ENCODE measurements at places on chromosomes 3 and 15.
A peak's percentile ranks its signal among the peaks of the same experiment; 100 is the strongest.

- H3K4me3 ChIP-seq: no peak overlapping the region
- H3K27ac ChIP-seq: no peak overlapping the region
- H3K4me1 ChIP-seq: no peaks in the 10 kb centered on the region
- H3K36me3 ChIP-seq: no peaks in the 10 kb centered on the region
- DNase-seq: no peak
- H3K27me3 ChIP-seq: no peaks in the 10 kb centered on the region
Measured at GRCh38 chr15:29058903-29059539, 173.2 kb downstream of the APBA2 start.

- H3K27ac ChIP-seq: no peak overlapping the region
- no peaks in the 10 kb centered on the region for H3K27me3 ChIP-seq
- no peaks in the 10 kb centered on the region for H3K4me1 ChIP-seq
- no peak for DNase-seq
Measured at GRCh38 chr3:147688868-147689267, 279.7 kb downstream of the ZIC1 start.

- H3K4me1 ChIP-seq: no peaks in the 10 kb centered on the region
- no peaks in the 10 kb centered on the region for H3K36me3 ChIP-seq
- no peak for DNase-seq
- peak overlapping the region; percentile 90 for H3K27ac ChIP-seq
Measured at GRCh38 chr15:55587321-55588069, 650 bp downstream of the PYGO1 start.

DNA sequence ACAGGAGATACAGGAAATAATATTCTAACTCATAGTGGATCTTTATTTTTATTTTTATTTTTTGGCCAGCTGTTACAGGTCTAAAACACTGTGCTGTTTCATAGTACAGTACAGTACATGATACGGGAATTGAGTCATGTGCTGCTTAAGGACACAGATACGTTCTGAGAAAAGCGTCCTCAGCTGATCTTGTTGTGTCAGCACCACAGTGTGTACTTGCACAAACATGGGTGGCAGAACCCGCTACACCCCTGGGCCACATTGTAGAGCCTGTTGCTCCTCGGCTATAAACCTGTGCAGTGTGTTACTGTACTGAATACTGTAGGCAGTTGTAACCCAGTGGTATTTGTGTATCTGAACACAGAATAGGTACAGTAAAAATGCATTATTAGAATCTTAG is 183.4 kb downstream of the OR4M2 start:
- no peaks in the 10 kb centered on the region for H3K4me1 ChIP-seq
- H3K27ac ChIP-seq: no peak overlapping the region
- H3K4me3 ChIP-seq: no peak overlapping the region
- H3K36me3 ChIP-seq: no peaks in the 10 kb centered on the region
- DNase-seq: no peak

GRCh38 chr3:64890006-64890405 is 202.2 kb upstream of the ADAMTS9 start:
- no peak overlapping the region for H3K4me3 ChIP-seq
- DNase-seq: no peak
- H3K36me3 ChIP-seq: no peaks in the 10 kb centered on the region

- H3K27me3 ChIP-seq: no peaks in the 10 kb centered on the region
- H3K4me3 ChIP-seq: no peak overlapping the region
- H3K36me3 ChIP-seq: no peaks in the 10 kb centered on the region
- no peaks in the 10 kb centered on the region for H3K4me1 ChIP-seq
Measured at GRCh38 chr3:40304352-40304751, 5.2 kb upstream of the EIF1B start.

DNA sequence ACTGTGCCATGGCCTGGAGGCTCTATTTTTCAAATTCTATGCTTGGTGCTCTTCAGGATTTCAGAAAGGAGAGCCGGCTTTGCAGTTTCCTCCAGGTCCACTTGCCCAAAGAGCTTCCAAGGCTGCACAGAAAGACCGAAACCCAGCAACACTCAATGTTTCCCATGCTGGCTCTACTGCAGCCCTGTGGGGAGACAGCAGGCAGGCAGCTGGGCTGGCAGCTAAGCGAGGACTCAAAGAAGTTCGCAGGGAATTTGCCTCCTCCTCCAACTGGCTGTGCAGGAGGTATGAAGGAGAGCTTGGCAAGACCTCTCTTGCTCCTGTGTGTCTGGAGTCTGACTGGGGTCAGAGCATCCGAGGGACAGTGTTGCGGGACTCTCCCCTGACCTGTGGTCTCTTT is 17.4 kb upstream of the ITGA11 start:
- H3K36me3 ChIP-seq: no peaks in the 10 kb centered on the region
- no peak overlapping the region for H3K4me3 ChIP-seq
- no peak overlapping the region for H3K27ac ChIP-seq
- no peaks in the 10 kb centered on the region for H3K4me1 ChIP-seq
- no peak for DNase-seq

- H3K27ac ChIP-seq: no peak overlapping the region
- DNase-seq: no peak
- H3K27me3 ChIP-seq: no peaks in the 10 kb centered on the region
- no peaks in the 10 kb centered on the region for H3K4me1 ChIP-seq
Measured at GRCh38 chr3:67587811-67588210, 66.6 kb downstream of the SUCLG2 start.

DNA sequence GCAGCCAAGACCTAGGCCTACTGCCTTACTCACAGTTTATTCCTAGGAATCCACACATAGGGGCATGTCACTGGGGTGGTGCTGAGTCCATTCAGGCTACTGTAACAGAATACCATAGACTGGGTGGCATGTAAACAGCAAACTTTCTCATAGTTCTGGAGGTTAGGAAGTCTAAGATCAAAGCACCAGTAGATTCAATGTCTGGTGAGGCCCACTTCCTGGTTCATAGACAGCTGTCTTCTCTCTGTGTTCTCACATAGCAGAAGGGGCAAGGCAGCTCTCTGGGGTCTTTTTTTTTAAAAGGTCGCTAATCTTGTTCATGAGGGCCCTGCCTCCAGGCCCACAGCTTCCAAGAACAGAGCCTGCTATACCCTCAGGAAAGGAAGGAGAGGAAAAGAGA is 113.9 kb upstream of the MANF start:
- no peaks in the 10 kb centered on the region for H3K27me3 ChIP-seq
- H3K4me3 ChIP-seq: no peak overlapping the region
- no peaks in the 10 kb centered on the region for H3K36me3 ChIP-seq
- no peak overlapping the region for H3K27ac ChIP-seq

DNA sequence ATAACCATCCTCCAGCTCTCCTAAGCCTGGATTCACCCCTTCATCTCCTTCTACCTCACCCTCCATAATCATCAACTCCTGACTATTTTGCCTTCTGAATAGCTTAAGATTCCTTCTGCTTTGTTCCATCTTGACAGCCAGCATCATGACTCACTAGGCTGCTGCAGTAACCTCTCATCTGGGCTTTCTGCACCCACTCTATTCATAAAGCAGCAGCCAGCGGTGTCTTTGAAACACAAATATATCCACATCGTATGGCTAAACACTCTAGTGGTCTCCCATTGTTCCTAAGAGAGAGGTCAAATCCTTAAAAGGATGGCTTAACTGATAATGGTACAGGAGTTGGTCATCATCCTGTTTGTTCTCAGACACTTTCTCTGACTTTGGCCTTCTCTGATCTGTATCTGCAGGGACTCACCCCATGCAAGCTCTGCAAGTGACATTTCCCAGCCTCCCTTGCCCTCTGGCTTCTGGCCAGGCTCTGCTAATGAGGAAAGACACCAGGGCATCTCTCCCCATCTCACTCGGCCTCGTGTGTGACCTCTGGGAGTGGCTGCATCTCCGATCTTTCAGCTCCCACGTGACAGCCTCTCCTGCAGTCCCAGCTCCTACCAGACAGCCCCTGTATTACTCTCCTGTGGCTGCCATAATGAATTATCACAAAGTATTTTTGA is 6.2 kb downstream of the GRK7 start:
- H3K4me3 ChIP-seq: no peak overlapping the region
- H3K27ac ChIP-seq: no peak overlapping the region
- H3K27me3 ChIP-seq: no peaks in the 10 kb centered on the region
- H3K36me3 ChIP-seq: no peaks in the 10 kb centered on the region

- H3K27ac ChIP-seq: no peak overlapping the region
- H3K4me3 ChIP-seq: peak overlapping the region; percentile 64
- no peak for DNase-seq
- no peaks in the 10 kb centered on the region for H3K36me3 ChIP-seq
- H3K4me1 ChIP-seq: no peaks in the 10 kb centered on the region
Measured at GRCh38 chr3:184812662-184813042, 686 bp downstream of the VPS8 start.

GRCh38 chr3:25658836-25659235 is 5.9 kb downstream of the TOP2B start:
- no peak overlapping the region for H3K4me3 ChIP-seq
- DNase-seq: no peak
- no peaks in the 10 kb centered on the region for H3K4me1 ChIP-seq
- no peaks in the 10 kb centered on the region for H3K27me3 ChIP-seq
- H3K27ac ChIP-seq: no peak overlapping the region

DNA sequence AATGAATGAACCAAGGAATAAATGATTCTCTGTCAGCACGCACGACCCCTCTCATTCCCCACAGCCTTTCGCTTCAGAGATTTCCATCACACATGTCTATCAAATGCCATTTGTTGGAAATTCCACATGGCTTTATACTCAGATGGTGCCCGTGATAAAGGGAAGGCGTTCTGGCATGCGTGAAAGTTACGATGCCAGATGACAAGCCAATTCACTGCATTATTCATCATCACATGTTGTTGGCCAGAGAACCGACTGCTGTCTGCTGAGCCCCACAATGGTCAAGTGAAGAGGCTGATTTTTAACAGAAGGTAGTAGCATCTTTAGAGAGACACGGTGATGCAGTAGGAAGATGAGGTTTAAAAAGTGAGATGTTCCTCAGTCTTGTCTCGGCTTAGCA is 74.1 kb upstream of the FRMD4B start:
- no peak for DNase-seq
- no peak overlapping the region for H3K4me3 ChIP-seq
- H3K27ac ChIP-seq: no peak overlapping the region
- H3K4me1 ChIP-seq: no peaks in the 10 kb centered on the region

GRCh38 chr3:155714295-155714718 is 30.6 kb downstream of the PLCH1 start:
- H3K36me3 ChIP-seq: no peaks in the 10 kb centered on the region
- no peak overlapping the region for H3K4me3 ChIP-seq
- no peak overlapping the region for H3K27ac ChIP-seq
- H3K27me3 ChIP-seq: no peaks in the 10 kb centered on the region
- no peaks in the 10 kb centered on the region for H3K4me1 ChIP-seq
- DNase-seq: no peak

DNA sequence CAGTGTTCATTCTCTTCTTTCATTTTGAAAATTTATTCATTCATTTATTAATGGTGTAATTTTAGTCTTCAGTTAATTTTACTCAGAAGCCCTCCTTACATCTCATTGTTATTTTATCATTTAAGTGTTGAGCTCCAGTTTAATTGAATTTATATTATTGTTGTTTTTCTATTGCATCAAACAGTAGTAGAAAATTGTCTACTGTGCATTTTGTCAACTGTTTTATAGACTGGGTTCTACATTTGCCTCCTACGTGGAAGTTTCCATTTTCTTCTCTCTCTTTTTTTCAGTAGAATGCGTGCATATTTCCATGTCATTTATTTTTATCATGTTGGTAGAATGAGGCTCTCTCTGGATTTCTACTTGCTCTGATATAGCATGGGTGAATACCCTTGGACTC is 487.4 kb downstream of the NR2F2 start:
- H3K4me3 ChIP-seq: no peak overlapping the region
- H3K27me3 ChIP-seq: no peaks in the 10 kb centered on the region

DNA sequence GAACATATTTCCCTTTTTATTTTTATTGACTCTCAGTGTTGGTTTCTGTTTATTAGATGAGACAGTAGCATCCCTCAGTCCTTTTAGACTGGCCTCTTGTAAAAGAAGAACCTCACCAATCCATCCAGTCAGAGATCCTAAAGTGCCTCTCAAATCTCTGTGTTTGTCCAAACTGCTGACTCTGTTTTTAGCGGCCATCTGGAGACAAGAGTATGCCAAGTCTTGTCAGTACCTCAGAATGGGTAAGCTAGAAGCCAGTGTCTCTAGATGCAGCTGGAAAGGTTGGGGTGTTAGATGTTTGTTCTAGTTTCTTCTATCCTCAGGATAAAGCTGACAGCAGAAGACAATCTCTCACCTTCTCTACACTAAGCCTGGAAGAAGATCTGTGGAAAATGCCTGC is 537.7 kb upstream of the ZNF385D start:
- no peaks in the 10 kb centered on the region for H3K36me3 ChIP-seq
- DNase-seq: no peak
- no peak overlapping the region for H3K4me3 ChIP-seq
- no peaks in the 10 kb centered on the region for H3K4me1 ChIP-seq

GRCh38 chr3:183327343-183327742 is 74.3 kb downstream of the B3GNT5 start:
- no peak overlapping the region for H3K4me3 ChIP-seq
- no peaks in the 10 kb centered on the region for H3K36me3 ChIP-seq

DNA sequence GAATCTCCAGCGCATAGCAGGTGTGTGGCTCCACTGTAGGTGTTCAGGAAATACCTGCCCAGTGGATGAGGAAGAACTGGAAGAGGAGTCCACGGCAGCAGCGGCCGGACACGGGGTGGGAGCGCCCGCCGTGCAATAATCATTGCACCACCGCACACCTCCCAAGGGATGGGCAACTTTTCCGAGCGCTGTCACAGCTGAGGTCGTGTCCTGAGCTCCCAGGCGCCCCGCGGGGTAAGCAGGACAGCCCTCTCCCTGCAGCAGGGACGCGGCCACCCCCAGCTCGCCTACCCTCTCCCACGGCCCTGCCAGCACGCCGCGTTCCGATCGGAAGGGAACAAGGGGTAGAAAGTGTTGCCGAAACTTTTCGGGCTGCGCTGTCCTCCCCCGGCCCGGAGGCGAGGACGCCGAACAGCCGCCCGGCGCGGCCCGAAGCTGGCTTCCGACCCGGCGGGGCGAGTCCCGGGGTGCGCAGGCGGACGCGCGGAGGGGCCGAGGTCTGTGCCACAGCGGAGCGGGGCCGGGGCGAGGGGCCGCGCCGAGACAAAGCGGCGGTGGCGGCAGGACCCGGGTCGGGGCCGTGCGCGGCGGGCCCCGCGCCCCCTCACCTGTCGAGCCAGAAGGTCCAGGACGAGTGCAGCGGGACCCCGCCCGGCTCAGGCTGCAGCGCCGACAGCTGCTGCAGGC is 475 bp downstream of the EIF4E3 start:
- peak; percentile 7 for DNase-seq
- H3K4me1 ChIP-seq: no peaks in the 10 kb centered on the region
- H3K27me3 ChIP-seq: no peaks in the 10 kb centered on the region
- peak overlapping the region; percentile 77 for H3K4me3 ChIP-seq

GRCh38 chr15:33031324-33031821 is 163.1 kb downstream of the FMN1 start:
- H3K27me3 ChIP-seq: no peaks in the 10 kb centered on the region
- no peak overlapping the region for H3K27ac ChIP-seq
- no peak for DNase-seq
- H3K4me3 ChIP-seq: no peak overlapping the region
- H3K36me3 ChIP-seq: no peaks in the 10 kb centered on the region
- peaks cover 6% of the 10 kb centered on the region for H3K4me1 ChIP-seq

GRCh38 chr3:144413068-144413467 is 441.4 kb downstream of the DIPK2A start:
- no peaks in the 10 kb centered on the region for H3K27me3 ChIP-seq
- H3K36me3 ChIP-seq: no peaks in the 10 kb centered on the region
- H3K27ac ChIP-seq: no peak overlapping the region
- no peak for DNase-seq
- no peak overlapping the region for H3K4me3 ChIP-seq

All from prostate gland (tissue), 2 donors.